ENCODE measurements at places on chromosomes 2 and 18. TPM values are rescaled to one million over a fixed set of nuclear protein-coding genes. Genes with fewer than 3 reads are reported as not detected.

TEX261 gene
- 25.7 TPM for total RNA-seq

COLEC12 gene
- total RNA-seq = 49.6 TPM

IL36A gene
- total RNA-seq = not detected

DSC2 gene
- total RNA-seq = 0.23 TPM

CYB5A gene
- total RNA-seq = 164 TPM

MARCHF4 gene
- total RNA-seq = 0.12 TPM

CPO gene
- 0.47 TPM for total RNA-seq

DLGAP1 gene
- 2.9 TPM for total RNA-seq

C1GALT1C1L gene
- total RNA-seq = 0.30 TPM

SP140 gene
- not detected for total RNA-seq

RNF125 gene
- 0.35 TPM for total RNA-seq

FOXD4L1 gene
- 0.12 TPM for total RNA-seq

SOWAHC gene
- total RNA-seq = 6.0 TPM

GPC1 gene
- total RNA-seq = 40.2 TPM

ASB18 gene
- total RNA-seq = not detected

STEAP3 gene
- total RNA-seq = 13.8 TPM

UGT1A5 gene
- not detected for total RNA-seq

PRSS56 gene
- total RNA-seq = not detected

GPR55 gene
- not detected for total RNA-seq

Measured in smooth muscle cell of the coronary artery (primary cell).